ENCODE measurements at places on chromosomes 7 and 10. TPM values are rescaled to one million over a fixed set of nuclear protein-coding genes. Genes with fewer than 3 reads are reported as not detected.

The PPP1R17 gene
- total RNA-seq = not detected

The LEP gene
- total RNA-seq = not detected

The GIMAP5 gene
- total RNA-seq = 0.12 TPM

The TEX36 gene
- not detected for total RNA-seq

The PLPP4 gene
- 0.25 TPM for total RNA-seq

The FAM171A1 gene
- 15.4 TPM for total RNA-seq
